ENCODE measurements at places on chromosomes 4 and X.

GRCh38 chr4:108533245-108533844, 87.0 kb upstream of the RPL34 start:
- no peak for DNase-seq

GRCh38 chrX:52271206-52271605, 86.5 kb downstream of the MAGED4 start:
- peak; percentile 7 for DNase-seq

GRCh38 chr4:165398570-165398969, 19.8 kb downstream of the CPE start:
- no peak for DNase-seq

DNA sequence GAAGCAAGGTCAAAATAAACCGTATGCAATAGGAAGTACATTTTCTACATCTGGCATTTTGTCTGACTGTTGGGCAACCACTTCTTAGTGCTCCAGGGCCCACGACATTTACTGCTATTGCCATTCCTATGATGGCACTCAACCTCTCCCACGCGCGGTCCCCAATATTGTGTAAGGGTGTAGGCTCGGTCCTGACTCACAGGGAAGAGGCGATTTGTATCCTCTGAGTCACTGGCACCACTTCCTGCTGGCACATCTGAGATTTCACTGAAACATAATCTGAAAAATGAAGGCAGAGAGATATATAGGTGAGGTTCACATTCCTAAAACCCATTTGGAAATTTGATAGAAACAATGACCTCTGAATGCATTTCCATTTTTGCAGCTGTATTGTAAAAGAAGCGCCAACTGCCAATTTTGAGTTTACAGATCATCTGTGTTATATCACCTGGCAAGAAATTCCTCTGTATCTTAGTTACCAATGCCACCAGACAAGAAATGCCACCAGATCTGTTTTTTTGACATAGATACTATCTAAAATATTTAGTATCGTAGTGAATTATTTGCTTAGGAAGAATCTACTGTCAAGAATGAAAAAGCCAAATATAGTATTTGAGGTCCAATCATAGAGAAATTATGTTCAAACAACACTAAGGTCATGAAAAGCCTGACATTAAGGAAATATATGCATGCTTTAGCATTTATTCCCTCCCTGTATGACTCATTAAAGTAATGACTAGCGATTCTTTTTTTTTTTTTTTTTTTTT, 9.8 kb downstream of the EREG start:
- peak; percentile 81 for DNase-seq

- no peak for DNase-seq
Observed at GRCh38 chrX:24305905-24306304, 8.0 kb downstream of the SUPT20HL2 start.

DNA sequence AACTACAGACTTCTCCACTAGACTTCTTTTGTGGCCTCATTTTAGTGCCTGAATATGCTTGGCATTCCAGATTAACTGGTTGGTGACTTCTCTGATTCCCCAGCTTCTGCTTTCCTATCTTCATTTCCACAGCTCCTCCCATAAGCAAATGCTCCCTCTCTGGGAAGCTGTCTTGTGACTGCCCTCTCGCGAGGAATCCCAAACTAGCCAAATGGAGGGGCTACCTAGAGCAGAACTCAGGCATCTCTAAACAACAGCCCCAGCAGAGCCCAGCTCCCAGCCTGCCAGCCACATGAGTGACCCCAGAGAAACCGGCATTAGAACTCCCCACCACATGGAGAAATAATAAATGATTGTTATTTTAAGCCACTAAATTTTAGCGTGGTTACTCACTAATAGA, 7.6 kb upstream of the VEGFD start:
- DNase-seq, result no peak

DNA sequence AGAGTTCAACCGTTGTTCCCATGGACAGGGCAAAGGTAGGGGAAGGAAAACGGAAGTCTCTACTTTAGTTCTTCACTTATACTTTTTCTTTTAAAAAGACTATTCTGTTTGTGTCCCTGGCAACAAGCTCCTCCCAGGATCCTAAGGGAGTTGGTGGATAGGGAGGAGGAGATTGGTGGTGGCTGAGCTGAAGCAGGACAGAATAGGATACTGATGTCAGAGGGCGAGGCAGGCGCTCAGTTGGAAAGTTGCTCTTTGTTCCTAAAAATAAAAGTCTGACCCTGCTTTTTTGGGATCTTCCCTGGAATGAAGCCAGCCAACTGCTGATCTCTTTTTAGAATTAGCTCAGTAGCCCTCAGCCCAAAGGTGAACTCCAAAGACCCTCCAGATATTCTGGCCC, 104.7 kb downstream of the MGST2 start:
- DNase-seq, result no peak
